ENCODE measurements at places on chromosomes 2 and 18.

- DNase-seq, result peak; percentile 58
Observed at GRCh38 chr2:43218702-43219382, 7.6 kb downstream of the ZFP36L2 start.

GRCh38 chr2:64493788-64494187, 30.3 kb upstream of the AFTPH start:
- DNase-seq, result no peak

- no peak for DNase-seq
Observed at GRCh38 chr2:239934571-239935171, 90.5 kb downstream of the NDUFA10 start.

DNA sequence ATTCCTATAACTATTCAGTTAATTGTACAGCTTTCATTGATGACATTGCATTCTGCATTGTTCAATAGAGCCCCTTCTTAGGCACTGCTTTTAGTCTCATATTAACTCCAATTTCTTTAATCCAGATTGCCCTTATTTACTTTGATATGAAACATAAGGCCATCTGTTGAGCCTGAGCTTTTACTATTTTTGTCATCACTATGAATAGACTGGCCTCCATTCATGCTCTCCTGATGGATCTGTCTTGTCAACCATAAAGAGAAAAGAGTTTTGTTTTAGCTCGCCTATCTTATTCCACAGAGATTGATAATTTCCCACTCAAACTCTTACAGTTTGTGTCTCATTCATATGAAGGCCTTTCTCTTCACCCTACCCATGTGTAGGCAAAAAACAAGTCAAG, 159.2 kb upstream of the DTNA start:
- no peak for DNase-seq

- no peak for DNase-seq
Observed at GRCh38 chr2:8568543-8569302, 113.1 kb upstream of the ID2 start.

GRCh38 chr2:160657196-160657595, 163.6 kb upstream of the RBMS1 start:
- DNase-seq, result no peak

- peak; percentile 6 for DNase-seq
Observed at GRCh38 chr2:233140077-233140585, 80.0 kb downstream of the INPP5D start.

- DNase-seq, result peak; percentile 65
Observed at GRCh38 chr18:8754995-8755960, 49.9 kb downstream of the MTCL1 start.

DNA sequence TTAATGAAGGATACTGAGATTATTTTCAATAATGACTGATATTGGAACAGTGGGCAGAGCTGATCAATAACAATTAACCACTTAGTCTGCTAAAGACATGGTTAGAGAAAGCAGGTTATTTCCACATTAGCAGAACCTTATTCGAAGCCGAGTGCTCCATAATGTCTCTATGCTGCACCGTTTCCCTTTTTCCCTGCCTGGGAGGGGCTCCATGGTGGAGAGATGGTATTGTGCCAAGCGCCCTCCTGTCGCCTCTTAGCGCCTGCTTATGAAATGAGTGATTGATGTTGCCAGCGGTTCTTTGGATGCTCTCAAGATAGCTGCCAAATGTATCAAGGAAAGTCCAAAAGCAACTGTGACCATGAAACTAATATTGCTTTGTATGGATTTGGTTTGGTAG, 34.6 kb upstream of the INSIG2 start:
- no peak for DNase-seq

DNA sequence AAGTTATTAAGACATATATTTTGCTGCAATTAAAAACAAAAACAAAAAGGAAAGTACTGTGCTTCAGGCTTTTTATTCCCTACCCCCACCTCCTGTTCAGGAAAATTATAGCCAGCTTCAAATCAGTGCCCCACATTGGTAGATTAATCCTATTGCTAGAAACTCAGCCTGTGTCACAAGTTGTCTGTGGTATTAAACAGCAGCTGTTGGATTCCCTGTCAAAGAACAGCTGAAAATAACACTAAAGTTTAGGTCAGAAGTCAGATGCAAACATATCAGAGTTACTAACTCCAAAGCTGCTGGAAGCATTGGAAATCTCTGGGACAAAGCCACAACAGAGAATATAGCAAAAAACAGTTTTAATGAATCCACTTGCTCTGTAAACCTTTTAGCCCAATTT, 818 bp upstream of the CCDC141 start:
- no peak for DNase-seq

DNA sequence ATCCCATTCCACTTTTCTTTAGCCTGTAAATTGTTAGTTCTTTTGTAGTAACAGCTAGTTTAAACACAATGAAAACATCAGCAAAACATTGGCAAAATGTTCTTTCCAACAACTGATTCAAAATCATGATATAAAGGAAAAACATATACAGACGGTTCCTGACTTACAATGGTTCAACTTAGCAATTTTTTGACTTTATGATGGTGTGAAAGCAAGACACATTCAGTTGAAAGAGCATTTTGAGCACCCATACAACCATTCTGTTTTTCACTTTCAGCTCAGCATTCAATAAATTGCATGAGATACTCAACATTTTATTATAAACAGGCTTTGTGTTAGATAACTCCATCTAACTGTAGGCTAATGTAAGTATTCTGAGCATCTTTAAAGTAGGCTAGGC, 185.1 kb downstream of the NOL4 start:
- DNase-seq, result no peak

DNA sequence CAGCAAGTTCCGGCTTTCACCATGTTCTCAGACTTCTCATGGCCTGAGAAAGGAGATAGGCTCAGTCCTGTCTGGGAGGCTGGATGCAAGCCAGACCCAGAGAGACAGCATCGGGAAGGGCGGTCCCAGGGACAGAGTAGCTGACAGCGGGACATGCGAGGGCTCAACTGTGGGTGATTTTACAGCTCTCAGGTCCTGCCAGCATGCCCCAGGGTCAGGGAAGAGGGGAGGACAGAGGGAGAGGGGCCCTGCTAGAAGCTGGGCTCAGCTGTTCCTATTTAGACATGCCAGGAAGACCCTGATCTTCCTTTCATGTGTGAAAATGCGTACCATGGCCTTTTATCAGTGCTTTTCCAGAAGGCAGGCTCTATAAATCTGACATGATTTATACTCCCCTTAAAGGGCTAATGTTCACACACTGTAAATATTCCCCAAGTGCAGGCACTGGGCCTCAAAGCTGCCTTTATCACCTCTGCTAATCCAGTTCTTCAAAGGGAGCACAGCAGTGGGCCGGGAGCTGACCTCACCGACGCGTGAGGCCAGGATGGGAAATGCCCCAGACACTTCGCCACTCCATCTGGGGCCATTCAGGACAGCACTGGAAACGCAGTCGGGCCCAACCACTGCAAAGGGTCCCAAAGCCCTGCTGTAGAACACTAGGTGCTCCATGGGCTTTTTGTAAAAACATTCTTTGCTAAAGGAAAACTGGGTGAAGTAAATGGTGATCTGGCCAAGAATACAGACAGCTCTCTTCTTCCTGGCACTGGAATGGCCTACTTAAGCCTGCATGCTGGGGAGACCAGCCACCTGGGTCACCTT, 96.1 kb upstream of the LMAN1 start:
- DNase-seq, result no peak

- DNase-seq, result peak; percentile 26
Observed at GRCh38 chr2:73069855-73070642, 1.5 kb downstream of the SFXN5 start.

DNA sequence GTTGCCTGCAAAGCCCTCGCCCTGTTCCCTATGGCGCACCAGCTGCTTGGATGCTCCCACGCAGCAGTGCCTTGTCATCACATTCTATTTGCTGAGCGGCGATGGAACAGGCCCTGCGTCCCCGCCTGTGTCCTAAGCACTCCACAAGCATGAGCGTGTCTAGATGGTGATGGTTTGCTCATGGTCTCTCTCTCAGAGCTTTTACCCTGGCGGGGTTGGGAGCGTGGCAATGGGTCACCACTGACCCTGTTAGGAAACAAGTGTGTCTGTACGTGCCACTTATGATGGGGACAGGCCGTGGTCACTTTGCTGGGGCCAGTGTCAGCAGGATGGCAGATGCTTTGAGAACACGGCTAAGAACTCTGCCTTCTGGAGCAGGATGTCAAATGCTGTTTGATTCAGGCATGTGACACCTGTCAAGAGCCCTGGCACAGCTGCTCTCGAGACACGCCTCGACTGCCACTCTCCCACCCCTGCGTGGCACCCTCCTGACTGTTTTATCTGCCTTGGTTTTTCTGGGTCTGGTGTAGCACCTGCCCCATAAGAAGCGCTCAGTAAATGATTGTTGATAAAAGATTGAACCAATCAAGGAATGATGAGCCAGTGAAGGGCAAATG, 44.2 kb downstream of the RRM2 start:
- no peak for DNase-seq

GRCh38 chr2:71736091-71736861, 282.9 kb downstream of the DYSF start:
- no peak for DNase-seq

GRCh38 chr2:159124441-159124911, 156.0 kb downstream of the TANC1 start:
- peak; percentile 89 for DNase-seq

- DNase-seq, result no peak
Observed at GRCh38 chr18:63262369-63263335, 56.9 kb downstream of the BCL2 start.

DNA sequence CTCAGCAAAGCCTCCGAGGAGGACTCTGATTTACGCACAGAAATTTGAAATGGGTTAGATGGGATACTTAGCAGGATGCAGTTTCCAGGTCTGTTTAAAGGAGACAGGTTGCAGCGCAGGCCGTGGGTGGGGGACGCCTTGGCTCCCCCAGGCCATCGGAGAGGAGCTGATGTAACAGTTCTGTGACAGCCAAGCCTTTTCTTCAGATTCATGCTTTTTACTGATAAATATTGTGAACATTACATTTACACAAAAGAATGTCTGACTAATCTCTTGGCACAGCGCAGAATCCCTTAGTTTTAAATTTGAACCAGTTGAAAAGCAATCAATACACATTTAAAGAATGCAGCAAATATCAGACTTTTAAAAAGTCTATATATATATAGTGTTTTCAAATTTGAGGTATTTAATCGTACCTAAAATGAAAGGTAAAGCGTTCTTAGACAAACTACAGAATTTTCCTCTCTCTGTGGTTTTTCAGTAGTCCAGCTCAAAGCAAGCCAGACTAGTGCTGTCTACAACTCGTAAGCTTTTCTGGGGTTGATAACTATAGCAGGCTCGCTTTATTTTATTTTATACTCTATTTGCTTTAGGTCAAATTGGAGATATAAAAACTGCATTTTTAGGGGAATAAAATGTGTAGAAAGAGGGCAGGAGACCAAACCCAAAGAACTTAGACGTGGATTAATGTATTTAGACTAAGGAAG, 221.9 kb downstream of the PIEZO2 start:
- no peak for DNase-seq

DNA sequence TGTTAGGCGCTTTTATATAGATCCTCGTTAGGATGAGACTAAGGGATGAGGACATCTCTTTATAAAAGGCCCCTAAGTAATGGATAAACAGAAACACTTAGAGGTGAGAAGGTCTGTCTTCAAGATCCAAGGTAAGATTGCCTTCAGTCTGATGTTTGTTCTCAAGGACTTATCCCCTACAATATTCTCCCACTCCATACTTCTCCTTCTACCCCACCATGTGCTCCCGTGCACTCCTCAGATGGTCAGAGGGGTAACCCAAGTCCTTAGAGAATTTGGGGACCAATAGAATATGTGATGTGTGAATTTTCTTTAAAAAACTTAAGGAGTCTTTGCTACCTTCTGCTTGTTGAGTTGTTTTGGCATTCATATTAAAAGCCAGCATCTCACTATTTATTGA, 23.1 kb downstream of the FOSL2 start:
- DNase-seq, result no peak

DNA sequence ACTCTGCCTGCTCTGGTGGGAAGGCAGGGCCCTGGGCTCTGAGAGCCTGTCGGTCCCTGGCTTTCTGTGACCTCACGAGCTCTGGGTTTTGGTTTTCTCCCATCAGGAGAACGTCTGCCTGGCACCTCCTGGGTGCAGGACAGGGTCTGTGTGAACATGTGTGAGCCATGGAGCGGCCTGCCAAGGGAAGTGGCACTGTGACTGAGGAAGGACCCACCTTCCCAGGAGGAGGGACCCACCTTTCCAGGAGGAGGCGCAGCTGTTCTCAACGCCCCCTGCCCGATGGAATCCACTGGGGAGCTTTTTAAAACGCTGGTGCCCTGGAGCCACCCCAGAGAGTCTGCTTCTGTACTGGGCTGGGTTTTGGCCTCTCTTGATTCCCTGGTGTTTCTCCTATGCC, 168.7 kb downstream of the GLI2 start:
- no peak for DNase-seq

GRCh38 chr2:209141142-209141541, 282.7 kb upstream of the MAP2 start:
- DNase-seq, result peak; percentile 73

DNA sequence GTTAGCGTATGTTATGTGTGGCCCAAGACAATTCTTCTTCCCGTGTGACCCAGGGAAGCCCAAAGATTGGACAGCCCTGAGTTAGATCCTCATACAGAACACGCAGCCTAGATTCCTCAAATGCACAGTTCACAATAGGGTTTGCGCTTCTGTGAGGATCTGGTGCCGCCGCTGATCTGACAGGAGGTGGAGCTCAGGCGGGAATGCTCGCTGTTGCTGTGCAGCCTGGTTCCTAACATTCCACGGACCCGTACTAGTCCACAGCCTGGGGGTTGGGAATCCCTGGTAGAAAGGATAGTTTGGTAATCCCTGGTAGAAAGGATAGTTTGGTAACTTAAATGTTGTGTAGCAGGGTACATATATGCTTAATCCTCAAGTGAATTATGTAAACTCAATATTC, 27.0 kb downstream of the MAPRE3 start:
- no peak for DNase-seq

- peak; percentile 94 for DNase-seq
Observed at GRCh38 chr18:57775937-57776336, 27.2 kb downstream of the ATP8B1 start.

- DNase-seq, result peak; percentile 94
Observed at GRCh38 chr2:112795774-112796173, 11.5 kb upstream of the IL1A start.

GRCh38 chr2:159773886-159774285, 24.1 kb downstream of the CD302 start:
- no peak for DNase-seq

- DNase-seq, result no peak
Observed at GRCh38 chr2:108423067-108423466, 25.9 kb upstream of the GCC2 start.

DNA sequence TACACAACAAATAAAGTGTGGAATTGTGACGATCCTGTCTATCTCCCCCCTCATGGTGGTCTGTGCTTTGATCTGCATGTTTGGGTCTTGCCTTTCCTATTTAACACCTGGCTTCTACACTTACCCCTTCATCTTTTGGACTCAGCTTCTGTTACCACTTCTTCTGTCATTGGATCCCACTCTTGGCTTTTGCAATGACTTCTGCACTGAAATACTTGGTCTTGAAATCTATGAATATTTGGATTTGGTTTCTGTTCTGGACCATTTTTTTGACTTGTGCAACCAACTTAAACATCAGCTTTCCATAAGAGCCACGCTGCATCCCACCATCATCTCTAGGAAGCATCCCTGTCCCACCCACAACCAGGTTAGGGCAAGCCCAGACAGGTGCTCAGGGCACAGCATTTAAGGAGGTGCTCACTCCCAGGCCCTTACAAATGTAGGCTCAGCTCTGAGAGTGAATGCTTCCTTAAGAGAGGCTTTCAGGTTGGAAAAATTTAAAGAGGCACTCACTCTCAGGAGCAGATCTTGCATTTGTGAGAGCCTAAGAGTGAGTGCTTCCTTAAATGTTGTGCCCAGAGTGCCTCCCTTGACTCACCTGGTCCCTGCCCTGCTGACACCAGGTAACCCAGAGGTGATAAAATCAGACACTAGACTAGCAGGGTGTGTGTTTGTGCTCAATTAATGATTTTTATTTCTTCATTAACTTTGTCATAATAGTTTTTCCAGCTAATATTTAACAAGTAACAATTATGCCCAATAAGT, 124.5 kb upstream of the SH3BP4 start:
- peak; percentile 7 for DNase-seq

Measured in mammary epithelial cell (primary cell).